ENCODE measurements at places on chromosomes 3 and 15. TPM values are rescaled to one million over a fixed set of nuclear protein-coding genes. Genes with fewer than 3 reads are reported as not detected.

DNA sequence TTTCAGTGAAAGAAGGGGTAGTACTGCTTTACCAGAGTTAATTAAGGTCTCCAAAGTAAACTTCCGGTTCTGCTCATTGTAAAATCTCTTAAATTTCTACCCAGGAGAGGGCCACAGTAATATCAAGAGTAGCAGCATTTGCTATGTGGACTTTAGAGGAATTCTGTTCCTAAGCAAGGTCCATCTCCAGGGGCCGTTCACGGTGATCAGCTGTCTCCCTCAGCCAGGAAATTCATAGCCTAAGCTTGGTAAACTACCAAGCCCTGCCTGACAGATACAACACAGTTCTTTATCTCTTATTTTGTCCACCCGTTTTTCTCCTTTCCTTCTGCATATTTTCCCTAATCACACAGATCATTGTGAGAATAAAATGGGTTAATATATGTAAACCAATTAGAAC lies 2.3 kb downstream of the DUT start:
- no peak for DNase-seq

The ITGA11 gene
- 0.20 TPM for total RNA-seq

GRCh38 chr3:177693616-177694264 lies 496.5 kb upstream of the TBL1XR1 start:
- DNase-seq: no peak

DNA sequence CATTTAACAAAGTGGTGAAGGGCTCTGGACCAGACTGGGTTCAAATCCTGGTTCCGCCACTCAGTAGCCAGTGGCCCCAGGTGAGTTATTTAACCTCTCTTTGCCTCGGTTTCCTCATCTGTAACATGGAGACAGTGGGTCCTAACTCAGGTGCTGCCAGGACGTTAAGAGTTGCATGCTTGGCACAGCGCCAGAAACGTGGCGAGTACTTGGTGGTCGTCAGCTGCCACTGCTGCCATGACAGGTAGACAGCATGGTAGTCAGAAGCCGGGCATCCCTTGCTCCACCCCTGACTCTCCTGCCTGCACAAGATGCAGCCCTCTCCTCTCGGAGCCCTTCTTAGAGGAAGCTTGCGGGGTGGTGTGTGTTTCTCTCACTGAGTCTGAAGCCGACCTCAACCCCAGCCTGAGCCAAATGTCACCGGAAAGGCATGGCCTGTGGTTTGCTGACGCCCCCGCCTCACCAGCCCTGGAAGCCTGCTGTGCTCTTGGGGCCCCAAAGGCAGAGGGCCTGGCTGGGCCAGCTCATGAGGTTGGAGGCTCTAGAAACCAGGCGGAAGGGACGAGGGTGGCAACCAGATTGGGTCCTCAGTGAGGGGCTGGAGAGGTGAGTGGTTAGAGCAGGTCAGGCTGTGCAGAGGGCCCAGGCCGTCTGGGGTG lies 160.8 kb upstream of the TLE3 start:
- DNase-seq: no peak
